Activated naive CD4-positive, alpha-beta T cell treated with anti-CD3 and anti-CD28 coated beads, Interleukin-2, amount 50 U/mL, for 16 hours (primary cell): ENCODE measurements at places on chromosomes 1 and 21.

- no peak for DNase-seq
These were observed 1.6 kb downstream of the SLC19A2 start for GRCh38 chr1:169484101-169484500.

DNA sequence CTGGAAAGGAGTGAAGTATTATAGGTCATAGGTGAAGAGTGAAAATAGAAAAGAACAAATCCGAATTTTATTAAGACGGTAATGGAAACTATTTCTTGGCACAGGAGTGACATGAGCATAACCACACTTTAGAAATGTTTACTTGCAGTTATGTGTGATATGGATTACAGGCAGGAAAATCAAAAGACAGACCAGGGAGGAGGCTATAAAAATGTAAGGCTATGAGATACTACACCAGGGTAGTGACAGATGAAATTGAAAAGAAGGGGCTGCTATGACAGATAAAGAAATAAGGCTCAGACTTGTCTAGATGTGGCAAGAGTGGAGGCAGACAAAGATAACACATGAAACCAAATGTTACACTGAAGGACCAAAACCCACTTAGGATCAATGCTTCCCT lies 31.7 kb downstream of the GPATCH2 start:
- no peak for DNase-seq

GRCh38 chr1:39266269-39266668 lies 61.8 kb downstream of the MACF1 start:
- DNase-seq = no peak

- DNase-seq = no peak
These were observed 63.5 kb upstream of the BMP8A start for GRCh38 chr1:39427912-39428311.

DNA sequence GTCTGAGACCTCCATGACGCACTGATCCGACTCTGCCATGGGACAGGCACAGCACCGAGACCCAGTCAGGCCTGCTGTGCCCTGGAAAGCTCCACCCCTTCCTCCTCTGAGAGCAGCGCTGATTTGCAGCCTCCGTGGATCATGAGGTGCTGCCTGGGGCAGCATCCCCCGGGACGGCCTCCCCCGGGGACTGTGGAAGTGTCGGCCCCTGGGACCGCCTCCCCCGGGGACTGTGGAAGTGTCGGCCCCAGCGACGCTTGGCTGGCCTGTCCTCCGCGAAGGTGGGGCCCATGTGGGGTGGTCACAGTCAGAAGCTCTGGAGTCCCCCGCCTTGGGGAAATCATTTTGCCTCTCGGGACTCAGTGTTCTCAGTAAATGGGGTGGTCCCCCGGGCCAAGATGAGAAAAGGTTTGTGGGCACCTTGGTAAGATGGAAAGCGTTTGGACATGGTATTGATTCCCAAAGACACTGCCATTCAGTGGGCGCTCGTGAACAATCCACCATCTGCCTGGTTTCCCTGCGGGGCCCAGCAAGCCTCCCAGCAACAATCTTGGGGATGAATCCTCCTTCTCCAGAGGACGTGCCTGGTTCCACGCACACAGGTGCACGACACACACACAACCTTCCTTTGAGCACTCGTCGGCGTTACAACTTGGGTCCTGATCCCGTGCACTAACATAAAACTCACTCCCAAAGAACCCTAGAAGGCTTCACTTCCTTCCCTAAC lies 3.0 kb downstream of the TFF2 start:
- no peak for DNase-seq

DNA sequence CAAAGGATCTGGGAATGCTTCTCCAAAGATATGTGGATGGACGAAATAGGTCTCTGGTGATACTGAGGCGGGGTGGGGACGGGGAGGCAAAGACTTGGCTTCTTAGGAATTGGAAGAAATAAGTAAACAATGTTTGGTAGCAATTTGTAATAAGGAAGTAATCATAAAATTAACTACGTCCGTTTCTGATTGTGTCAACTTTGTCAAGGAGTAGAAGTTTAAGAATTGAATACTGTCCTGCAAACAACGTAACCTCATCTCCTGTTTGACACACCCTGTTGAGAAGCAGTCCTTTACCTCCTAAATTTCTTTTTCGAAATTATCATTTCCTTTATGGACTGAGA lies 471 bp downstream of the POLR3C start:
- no peak for DNase-seq

DNA sequence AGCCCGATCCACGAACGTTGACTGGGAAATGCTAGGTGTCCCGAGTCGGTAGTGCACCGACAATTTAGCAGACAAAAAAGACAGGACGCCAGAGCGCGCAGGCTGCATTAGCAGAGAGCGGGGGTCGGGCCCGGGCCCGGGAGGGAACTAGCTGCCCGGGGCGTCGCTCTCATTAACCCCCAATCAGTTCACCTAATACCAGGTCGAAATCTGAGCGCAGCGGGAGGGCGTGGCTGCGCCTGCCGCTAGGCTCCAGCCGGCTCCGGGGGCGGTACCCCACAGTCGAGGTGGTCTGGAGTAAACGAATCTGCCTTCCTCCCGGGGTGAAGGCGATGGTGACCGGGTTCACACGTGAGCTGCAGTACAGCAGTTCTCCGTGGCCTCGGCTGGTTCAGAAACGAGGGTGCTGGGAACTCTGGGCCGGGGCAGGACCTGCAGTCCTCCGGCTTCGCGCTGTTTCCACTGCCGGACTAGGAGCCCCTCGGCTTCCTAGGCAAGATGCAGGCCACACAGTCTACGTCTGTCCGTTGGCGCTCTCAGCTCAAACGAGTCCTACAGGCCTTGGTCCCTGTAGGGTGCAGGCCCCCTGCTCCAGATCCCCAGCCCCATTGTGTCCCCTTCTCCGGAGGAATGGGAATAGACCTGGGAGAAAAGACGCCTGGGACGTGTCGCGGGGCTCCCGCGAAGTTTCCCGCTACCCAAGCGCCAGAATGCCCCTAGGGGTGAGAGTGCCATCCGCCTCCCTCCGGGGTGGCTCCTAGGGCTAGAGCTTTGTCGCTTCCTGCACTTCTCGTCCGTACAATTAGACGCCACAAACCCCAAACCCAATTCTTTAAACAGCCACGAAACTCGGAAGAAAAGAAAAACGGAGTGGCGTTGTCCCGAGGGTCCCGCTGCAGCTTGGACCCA lies 2.0 kb downstream of the GFI1 start:
- peak; percentile 83 for DNase-seq

- DNase-seq = no peak
These were observed 2.6 kb downstream of the FAAH start for GRCh38 chr1:46396441-46397398.

DNA sequence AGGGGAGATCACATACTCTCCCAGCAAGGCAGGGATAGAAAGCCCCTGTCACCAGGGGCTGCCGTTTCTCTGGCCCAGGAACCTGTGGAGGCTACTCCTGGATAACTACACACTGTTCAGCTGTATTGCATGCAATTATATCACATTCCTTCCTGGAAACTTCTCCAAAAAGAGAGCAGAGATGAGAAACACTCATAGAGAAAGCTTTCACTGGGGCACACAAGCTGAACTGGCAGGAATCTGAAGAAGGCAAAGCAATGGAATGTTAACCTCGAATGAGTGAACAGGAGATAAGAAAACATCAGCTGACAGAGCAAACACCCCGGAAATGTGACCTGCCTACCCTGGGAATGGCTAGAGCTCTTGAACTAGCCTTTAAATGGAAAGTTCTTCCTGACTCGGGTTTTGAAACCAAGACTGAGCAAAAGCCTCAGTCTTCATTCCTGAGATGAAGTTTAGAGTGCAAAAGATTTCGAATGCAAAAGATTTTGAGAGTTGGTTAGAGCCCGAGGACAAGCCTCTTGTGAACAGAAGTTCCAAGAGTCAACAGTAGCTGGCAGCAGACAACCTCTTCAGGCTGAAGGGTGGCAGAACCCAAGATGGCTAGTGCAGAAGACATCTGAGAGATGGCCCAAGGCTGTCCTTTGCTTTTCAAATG lies 32.3 kb downstream of the CCN1 start:
- no peak for DNase-seq

DNA sequence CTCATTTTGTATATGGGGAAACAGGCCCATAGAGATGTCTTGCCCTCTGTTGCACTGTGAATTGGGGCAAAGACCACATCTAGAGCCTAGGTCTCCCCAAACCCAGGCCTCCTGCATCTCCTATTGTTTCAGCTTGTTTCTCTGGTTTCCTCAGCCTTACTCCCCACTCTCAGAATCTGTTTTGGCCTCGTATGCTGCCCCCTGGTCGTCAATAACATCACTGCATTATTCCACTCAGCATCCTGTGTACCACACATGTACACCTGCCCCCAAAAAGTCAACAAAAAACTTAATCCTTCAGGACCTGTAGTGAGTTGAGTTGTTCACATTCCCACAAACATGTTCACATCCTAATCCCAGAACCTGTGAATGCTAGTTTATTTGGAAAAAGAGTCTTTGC lies 184.8 kb downstream of the BRINP2 start:
- no peak for DNase-seq
